ENCODE measurements at places on chromosomes 3 and 15. TPM values are rescaled to one million over a fixed set of nuclear protein-coding genes. Genes with fewer than 3 reads are reported as not detected.

- no peak for DNase-seq
These were observed 14.9 kb downstream of the ARL8B start for GRCh38 chr3:5136919-5137429.

The SERINC4 gene
- total RNA-seq, result 0.14 TPM

The LRTM1 gene
- not detected for total RNA-seq

The AHSG gene
- total RNA-seq, result 0.14 TPM

DNA sequence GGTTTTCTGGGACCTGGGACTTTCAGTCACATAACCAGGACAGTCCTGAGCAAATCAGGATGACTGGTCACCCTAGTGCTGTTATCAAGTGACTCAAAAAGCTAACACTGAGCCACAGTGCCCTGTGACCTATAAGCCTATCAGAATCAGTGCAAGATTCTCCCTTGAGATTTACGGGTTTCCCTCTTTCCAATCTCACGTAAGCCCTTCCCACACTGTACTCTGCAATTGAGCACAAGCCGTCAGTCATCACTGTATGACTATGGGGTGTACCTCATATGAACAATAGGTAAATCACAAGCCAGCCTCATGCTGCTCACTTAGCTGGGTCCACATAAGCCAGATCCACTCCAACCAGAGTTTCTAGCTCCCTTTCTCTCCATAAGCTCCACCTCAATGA, 21.0 kb upstream of the CLDN18 start:
- DNase-seq, result no peak

DNA sequence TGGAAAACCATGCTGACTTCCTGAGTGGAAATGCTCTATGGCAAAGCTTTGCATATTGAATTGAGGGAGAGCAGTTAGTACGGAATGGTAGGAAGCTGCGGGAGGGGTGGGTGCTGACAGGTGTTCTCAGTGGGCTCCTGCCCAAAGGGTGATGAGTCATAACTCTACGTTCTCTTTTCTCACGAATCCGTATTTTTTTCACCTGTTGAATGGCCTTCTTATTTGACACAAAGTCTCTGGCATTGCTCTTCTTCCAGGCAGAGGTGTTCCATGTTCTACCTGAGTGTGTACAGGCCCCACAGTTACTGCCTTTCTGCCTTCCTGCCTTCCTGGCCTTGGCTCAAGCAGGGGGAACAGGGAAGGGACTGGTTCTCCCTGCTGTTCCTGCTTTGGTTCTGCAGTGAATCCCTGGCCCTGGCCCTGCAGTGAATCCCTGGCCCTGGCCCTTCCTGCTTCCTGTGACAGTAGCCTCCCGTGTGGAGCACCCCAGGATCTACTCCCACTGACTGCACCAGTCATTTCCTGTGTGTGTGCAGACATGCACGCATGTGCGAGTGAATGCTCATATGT, 31.9 kb downstream of the TRAK1 start:
- no peak for DNase-seq

GRCh38 chr3:135199137-135199536, 404.1 kb downstream of the EPHB1 start:
- no peak for DNase-seq

DNA sequence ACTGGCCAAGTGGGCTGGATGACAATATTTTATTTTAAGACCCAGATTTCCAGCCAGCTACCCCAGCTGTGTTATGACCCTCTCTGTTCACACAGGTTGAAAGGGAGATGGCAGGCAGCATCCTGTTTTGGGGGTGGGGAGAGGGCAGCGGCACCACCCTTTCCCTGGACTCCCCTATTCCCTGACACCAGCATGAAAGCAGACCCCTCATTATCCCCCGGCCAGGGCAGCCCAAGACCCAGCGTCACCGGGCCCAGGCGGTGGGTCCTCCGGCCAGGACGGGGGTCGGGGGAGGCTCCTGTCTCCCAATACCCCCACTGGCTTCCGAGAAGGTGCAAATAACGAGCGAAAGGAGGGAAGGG, 127.6 kb upstream of the MEF2A start:
- no peak for DNase-seq

DNA sequence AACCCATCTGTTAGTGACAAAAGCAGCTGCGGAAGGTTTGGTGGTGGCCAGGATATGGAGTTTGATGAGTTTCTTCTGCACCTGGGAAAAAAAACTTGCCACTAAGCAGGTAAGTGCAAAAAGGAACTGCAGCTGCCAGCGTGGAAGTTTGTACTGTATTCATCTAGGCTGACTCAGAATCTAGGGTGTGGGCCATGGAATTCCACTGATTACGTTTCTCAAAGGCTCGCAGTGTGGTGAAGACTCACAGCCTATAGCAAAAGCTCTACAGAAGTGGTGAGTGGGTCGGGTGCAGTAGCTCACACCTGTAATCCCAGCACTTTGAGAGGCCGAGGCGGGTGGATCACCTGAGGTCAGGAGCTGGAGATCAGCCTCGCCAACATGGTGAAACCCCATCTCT, 334.6 kb upstream of the GRM7 start:
- DNase-seq, result no peak

Data from activated T-cell treated with anti-CD3 and anti-CD28 coated beads, Interleukin-2, amount 50 U/mL, for 72 hours (primary cell).